ENCODE measurements at places on chromosomes 5 and 9.
A peak's percentile ranks its signal among the peaks of the same experiment; 100 is the strongest.

GRCh38 chr5:153798830-153799229 is 239.9 kb downstream of the FAM114A2 start:
- no peak for DNase-seq

DNA sequence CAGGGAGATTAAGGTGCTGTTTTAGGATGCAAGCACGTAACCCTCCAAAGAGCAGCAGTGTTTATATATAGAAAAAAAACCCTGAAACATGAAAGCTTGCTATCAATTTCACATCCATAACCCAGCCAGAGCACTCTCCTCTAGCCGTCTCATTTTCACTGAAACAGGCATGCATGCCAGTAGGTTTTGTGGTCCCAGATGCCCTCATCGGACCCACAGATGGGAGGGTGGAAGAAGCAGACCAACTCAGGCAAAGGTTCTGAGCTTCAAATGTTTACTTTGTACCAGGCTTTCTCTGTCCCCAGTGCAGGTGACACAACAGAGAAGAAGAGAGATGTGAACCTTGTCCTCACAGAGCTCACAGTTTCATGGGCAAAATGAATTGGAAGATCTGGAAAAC is 127.4 kb upstream of the ATP10B start:
- no peak for DNase-seq

- no peak for DNase-seq
Observed at GRCh38 chr5:123844873-123845272, 332.9 kb downstream of the CSNK1G3 start.

GRCh38 chr5:66197764-66198405 is 53.8 kb downstream of the SREK1 start:
- no peak for DNase-seq

- no peak for DNase-seq
Observed at GRCh38 chr9:76887003-76887821, 18.7 kb downstream of the PRUNE2 start.

- DNase-seq, result no peak
Observed at GRCh38 chr5:53080271-53080670, 29.3 kb downstream of the MOCS2 start.

DNA sequence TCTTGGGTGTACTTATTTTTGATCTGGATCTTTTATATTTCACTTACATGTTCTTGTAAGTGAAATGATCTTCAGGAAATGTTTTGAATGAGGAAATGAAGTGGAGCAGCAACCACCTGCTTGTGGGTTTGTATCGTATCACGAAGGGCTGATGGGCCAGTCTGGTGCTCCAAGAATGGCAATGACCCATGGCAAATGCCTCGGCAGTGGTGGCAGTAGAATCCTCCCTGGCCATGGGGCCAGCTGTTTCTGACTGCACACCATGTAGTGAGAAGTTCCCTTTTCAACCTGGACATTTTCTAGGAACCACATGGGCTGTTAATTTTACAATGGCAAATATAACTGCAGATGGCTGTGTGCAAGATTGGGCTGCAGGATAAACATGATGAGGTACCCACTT is 29.9 kb downstream of the MAT2B start:
- peak; percentile 12 for DNase-seq

- DNase-seq, result no peak
Observed at GRCh38 chr9:113501129-113501686, 37.7 kb downstream of the RGS3 start.

GRCh38 chr5:122304471-122305215 is 7.4 kb upstream of the SNCAIP start:
- no peak for DNase-seq

DNA sequence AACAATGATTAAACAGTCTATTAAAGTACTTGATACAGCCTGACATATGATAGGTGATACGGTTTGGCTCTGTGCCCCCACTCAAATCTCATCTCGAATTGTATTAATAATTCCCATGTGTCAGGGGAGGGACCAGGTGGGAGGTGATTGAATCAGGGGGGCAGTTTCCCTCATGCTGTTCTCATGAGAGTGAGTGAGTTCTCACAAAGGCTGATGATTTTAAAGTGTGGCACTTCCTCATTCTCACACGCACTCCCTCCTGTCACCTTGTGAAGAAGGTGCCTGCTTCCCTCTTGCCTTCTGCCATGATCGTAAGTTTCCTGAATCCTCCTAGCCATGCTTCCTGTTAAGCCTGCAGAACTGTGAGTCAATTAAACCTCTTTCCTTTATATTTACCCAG is 40.1 kb upstream of the TARS1 start:
- peak; percentile 85 for DNase-seq

DNA sequence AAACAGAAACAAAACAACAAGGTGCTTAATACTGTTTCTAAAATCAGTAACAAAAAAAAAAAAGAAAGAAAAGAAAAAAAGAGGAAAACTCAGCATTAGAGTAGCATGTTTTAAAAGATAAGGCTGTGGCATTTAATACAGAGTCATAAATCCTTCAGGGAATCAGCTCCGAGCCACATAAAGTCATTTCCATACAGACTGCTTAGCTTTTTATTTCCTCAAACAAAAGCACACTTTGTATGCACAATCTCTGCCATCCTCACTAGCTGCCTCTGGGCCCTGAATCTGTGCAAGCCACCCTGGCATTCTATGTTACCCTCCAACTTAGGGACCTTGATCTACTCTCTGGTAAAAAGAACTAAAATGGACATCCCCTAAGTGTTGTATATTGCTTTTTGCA is 87.6 kb downstream of the SEMA6A start:
- peak; percentile 61 for DNase-seq

DNA sequence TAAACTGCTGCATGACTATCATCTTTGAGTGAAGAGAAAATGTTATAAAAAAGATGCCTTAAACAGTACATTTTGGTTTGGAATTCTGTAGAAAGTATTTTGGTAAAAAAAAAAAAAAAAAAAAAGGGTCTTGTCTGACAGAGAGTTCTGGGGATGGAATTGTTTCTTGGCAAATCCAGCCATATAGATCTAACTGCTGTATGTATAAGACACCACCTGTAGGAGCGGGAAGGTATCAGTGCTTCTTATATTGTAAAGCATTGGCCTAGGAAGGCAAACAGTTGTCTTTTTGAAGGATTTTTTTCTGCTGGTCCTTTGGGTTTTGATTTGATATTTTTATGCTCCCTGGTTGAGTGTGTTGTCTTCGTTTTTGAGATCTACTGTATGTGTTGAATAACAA is 2.8 kb downstream of the PURA start:
- DNase-seq, result peak; percentile 13

- DNase-seq, result no peak
Observed at GRCh38 chr9:129267141-129267540, 89.1 kb upstream of the IER5L start.
